Stimulated activated CD8-positive, alpha-beta memory T cell treated with anti-CD3 and anti-CD28 coated beads, Interleukin-2, amount 100 ng/mL, for 1 hour (primary cell): ENCODE measurements at places on chromosomes 1 and 21.

DNA sequence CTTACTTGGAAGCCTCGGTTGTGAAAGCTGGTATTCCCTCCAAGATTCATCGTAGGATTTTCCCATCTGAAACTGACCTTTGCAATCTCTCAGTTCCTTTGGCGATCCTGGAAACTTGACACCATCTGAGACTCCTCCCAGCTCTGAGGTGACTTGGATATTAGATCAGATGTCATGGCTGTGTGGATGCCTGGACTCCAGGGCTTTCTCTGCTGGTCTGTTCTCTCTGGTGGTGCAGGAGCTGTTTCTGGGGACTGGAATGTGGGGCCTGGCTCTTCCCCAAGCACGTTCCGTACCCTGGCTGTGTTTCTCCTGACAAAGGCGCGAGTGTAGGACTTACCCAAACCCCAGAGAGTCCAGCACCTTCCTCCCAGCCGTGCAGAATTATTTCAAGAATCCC, 252.2 kb downstream of the RPS6KC1 start:
- DNase-seq = no peak

GRCh38 chr1:21782349-21782867, 541 bp downstream of the USP48 start:
- DNase-seq = peak; percentile 13

DNA sequence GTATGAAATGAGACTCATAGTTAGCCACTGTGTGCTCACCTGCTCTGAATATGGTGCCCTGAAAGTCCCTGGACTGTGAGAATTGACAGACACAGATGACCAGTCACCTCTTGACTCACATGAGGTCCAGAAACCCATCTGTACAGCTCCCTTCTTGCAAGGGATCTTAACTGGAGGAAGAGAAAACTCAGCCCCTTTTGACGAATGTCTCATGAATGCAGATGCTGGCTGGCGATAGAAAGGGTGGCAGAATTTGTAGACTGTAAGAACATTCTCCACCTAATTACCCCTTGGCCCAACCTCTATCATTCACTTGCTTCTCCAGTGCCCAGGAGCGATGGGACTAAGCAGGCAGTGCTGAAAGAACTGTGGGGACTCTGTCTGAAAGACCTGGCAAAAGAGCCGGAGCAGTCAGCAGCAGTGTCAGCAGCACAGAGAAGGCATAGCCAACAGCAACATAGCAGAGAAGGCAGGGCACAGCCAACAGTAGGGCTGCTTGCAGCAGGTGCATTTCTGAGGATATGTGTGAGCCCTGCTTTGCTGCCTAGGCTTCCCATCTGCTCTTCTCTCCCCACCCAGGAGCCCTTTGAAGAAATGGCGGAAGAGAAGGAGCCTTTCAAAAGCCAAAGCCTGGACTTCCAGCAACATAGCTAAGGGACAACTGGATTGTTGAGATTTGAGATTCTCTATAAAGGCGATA, 25.8 kb upstream of the IFNGR2 start:
- DNase-seq = no peak

DNA sequence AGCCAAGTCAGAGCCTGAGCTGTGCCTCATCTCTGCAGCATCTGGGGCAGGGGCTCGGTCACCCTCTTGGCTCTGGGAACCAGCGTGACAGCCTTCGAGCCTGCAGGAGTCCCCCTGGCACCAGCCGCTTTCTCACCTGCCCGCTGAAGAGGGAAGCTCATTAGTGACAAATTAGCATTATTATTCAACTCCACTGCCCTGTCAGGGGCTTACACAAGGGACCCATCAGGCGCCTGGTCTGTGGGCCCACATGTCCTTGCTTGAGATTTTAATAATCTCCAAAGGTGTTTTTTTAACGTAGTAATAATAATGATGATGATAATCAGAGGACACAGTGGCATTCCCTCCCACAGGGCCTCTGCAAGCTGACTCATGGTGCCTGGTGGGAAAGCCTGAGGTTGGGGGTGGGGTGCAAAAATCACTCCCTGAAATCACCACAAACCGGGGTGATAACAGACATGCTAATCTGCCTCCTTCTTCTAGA, 98.1 kb upstream of the IGSF21 start:
- no peak for DNase-seq

DNA sequence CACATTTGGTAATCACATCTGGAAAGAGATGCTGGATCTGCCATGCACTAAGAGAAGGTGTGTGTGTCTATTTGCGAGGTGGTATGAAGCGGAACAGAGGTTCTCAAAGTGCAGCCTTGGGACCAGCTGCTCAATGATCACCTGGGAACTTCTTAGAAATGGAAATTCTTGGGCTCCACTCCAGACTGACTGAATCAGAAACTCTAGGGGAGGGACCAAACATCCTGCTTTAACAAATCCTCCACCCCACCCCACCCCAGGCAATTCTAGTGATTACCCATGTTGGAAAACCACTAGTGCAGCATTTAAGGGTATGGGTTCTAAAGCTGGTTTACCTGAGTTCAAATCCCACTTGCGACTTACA, 143.9 kb upstream of the JUN start:
- DNase-seq = no peak

DNA sequence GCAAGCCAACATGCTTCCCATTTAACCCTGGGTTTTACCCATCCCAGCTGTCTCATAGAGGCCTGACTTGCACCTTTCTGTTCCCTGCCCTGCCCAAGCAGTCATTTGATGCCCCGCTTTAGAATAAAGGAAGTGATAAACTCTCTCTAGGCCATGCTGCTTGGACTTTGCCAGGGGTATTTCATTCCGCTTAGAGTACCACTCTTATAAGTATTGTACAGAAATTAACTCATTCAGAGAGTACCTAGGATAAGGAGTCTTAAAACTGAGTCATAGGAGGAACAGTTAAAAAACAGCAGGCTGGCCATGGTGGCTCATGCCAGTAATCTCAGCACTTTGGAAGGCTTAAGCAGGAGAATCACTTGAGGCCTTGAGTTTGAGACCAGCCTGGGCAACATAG, 21.0 kb upstream of the LYST start:
- DNase-seq = no peak
